Epithelial cell of esophagus (primary cell): ENCODE measurements at places on chromosomes 13 and 19.

DNA sequence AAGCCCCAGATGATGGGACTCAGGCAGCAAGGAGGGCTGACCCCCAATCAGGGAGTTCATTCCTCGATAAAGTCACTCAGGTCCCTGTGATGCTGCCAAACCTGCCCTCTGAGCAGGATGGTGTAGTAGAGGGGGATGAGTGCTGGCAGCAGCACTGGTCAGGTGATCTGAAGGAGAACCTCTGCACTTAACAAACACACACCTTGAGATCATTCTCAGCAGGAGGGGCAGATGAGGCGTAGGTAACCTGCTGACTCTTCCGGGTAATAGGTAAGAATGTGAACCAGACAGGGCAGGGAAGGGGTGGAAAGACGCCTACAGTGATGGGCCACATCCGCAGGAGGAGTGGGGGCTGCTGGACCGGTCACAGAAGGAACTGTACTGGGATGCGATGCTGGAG is 3.2 kb downstream of the ZNF446 start:
- DNase-seq, result no peak

DNA sequence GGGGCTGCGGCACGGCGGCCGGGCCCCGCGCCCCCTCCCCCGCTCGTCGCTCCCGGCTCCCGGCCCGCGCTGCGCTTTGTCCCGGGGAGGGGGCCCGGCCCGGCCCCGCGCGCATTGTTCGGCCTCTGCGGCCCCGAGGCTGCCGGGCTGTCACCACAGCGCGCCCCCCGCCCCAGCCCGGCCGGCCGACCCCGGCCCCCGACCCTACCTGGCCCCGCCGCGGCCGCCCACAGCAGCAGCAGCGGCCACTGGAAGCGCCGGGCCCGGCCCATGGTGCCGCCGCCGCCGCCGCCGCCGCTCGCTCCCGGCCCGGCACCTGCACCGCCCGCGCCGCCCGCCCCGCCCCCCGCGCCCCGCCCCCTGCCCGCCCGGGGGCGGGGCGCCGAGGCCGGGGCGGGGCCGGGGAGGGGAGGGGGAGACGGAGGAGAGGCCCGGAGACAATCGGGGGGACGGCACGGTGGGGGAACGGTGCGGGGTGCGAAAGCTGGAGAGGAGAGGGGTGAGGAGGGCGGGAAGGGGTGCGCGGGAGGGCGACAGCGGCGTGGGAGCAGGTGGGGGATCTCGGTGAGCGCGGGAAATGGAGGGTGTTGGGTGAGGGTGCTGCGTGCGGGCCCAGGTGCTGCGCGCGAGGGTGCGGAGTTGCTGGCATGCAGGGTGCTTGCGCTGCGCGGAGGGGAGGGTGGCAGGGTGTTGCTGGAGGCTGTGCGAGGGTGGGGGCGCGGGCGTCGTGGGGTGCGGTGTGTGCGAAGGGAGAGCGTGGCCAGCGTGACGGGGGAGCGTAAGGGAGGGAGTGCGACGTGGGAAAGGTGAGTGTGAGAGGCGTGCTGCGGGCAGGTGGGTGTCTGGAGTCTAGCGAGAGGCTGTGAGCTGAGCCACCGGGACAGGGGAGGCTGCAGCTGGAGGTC is at the start of gene CADM4:
Gene CADM4, minus strand, starts transcription at position 332 of the 905 bp plus-strand sequence. Its CDS starts 60 bp downstream, at position 272.
- DNase-seq, result no peak

DNA sequence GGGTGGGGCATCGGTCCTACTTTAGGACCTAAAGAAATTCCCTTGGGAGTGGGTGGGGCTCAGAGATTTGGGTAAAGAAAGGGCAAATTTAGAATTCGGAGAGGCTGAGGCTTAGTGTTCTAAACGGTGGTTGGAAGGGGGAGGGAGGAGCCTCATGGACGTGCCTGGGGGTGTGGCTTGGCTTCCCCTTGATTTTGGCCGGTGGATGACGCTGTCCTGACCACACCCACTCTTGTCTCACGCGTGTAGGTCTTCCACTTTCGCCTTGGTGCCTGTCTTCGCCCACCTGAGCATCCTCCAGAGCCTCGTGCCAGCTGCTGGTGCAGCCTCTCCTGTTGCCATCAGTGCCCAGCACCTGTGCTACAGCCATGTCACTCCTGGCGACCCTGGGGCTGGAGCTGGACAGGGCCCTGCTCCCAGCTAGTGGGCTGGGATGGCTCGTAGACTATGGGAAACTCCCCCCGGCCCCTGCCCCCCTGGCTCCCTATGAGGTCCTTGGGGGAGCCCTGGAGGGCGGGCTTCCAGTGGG is 1.2 kb upstream of the NUP62 start:
- no peak for DNase-seq

DNA sequence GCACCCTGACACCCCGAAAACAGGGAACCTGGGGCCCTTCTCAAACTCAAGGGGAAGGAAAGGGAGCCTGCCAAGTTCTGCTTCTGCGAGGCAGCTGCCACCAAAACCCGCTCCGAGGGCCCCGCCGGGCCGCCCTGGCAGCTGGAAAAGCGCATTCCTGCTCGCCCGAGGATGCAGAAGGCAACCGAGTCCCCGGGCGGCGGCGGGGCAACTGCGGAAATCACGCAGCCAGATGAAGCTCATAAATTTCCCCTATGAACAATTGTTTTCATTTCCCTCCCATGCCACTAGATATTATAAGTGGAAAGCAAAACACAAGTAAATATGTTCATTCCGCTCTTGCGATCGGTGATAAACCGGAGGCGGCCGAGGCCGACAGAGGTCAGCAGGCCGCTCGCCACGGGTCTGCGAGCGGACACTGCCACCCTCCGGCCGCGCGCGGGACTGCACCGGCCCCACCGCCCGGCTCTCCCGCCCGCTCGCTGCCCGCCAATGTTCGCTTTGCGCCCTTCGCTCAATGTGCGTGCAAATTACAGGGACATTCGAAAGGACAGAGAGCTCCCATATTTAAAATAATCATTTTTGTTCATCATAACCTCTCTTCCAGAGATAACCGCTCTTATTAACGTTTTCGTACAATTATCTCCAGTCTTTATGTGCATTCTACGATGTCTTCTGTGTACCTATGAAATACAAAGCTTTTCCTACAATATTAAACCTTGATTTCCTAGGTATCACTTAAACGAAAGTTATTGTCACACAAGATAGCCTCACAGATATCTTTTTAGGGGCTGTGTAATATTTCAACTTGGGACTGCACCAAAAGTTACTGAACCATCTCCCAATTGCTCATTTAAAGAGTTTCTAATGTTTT is 120.8 kb upstream of the ZNF507 start:
- peak; percentile 37 for DNase-seq

- DNase-seq, result peak; percentile 46
Measured at GRCh38 chr13:45630791-45631190, 15.3 kb upstream of the ERICH6B start.

DNA sequence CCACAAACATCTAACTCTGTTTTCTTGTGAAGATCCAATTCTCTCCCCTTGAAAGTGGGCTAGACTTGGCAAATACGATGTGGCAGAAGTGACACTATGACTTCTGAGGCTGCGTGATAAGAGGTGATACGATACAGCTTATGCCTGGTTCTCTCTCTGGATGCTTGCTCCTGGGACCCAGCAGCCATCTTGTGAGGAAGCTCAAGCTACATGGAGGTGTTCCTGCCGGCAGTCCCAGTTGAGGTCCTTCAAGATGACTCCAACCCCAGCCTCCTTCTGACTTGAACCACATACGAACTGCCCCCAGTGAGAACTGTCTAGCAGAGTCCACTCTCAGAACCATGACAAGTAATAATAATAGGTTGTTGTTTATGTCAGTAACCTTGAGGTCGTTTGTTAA is 10.7 kb upstream of the FEM1A start:
- no peak for DNase-seq

DNA sequence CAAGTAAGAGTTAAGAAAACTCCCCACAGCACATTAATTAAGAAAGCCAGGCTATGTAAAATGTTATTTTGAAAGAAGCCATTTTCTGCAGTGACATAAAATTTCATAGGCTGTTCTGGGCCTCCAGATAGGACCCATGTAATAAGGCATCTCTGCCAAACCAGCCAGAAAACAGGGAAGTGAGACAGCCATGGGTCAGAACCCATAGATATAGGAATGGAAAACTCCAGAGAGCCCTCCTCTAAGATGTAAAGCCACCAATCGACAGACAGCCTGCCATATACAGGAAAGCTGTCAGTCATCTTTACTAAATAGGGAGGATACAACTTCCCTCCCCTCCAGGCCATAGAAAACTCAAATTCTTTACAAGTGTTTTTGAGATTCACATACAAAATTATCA is 493.3 kb downstream of the COG6 start:
- no peak for DNase-seq

GRCh38 chr13:51767100-51767499 is 36.9 kb downstream of the DHRS12 start:
- no peak for DNase-seq
